ENCODE measurements at places on chromosomes 6 and 20.

DNA sequence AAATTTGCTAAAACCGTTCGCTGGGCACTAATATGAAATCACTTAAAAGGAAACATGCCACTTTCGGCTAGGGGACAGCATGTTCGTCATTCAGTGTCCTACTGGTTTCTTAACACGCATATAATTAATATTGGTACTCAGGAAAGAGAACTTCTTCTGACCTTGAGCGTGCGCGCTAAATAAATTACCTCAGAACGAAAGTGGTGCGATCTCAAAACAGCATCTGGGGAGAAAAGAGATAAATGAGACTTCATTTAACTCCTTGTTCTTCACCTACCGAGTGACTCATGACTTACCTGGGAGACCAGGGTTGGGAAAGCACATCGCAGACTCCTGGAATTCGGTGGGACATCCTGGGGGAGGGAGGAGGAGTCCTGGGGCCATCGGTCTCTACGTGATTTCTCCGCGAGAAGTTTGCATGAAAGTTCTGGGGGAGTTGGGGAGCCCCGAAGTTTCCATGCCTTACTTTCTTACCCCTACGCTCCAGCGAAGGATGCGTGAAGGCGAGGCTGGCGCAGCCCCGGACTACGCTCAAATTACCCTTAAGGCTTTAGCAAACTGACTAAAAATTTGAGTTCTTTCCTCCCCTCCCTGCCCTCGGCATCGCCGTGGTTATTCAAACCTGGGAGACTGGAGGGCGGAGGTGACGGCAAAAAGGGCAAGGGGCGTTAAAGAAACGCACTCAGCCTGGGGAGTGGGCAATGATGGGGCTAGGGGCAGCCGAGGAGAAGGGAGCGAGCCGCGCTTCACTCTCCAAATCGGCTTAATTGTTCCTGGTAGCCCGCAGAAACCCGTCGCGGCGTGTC is 1.1 kb upstream of the BEND6 start:
- no peak for DNase-seq

GRCh38 chr20:43844778-43845614 is 69.7 kb upstream of the TOX2 start:
- no peak for DNase-seq

DNA sequence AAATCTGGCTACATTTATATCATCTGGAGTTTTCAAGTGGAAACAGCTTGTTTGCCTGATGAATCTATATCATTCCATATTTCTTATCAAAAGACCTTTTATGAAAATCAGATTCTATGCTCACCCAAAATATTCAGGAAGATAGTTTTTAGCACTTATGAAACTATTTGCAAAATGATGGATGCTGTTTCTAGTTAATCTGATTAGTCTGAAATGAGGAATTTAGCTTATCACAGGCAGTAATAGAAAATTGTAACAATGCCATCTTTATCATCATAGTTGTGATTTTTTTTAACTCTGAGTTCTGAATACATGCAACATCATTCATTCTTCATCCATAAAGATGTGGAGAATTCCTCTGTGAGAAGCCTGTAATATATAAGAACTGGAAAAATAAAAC is 229.7 kb downstream of the PLCB1 start:
- DNase-seq: no peak

DNA sequence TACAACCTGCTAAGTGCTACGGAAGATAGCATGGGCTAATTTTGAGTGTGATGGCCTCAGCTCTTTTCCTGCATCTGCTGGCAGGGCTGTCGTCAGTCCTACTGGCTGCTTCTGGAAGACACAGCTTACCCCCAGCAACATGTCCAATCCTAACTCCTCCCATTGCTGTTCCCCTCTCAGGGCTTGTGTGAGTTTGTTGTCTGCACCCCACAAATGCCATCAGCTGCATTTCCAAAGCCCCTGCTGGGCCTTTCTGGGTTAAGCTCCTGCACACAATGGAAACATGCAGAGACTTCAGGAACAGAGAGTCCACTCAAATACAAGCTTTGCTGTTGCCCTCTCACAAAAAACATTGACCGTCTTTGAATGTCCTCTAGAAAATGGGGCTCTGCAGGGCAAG is 84.7 kb downstream of the RNF182 start:
- no peak for DNase-seq

DNA sequence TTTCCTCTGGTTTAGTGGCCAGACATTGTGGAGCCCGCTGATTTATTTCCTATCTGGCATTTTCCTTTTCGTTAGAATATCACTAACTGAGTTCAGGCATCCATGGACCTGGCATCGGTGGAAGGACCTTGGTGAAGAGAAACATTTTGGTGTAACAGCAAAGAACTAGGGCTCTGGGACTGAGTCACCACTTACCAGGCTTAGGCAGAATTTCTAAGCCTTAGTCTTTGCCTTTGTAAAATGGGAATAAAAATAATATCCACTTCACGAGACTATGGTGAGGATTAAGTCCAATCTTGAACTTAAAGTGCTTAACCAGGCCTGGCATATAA is 42.0 kb upstream of the ENPP1 start:
- no peak for DNase-seq

DNA sequence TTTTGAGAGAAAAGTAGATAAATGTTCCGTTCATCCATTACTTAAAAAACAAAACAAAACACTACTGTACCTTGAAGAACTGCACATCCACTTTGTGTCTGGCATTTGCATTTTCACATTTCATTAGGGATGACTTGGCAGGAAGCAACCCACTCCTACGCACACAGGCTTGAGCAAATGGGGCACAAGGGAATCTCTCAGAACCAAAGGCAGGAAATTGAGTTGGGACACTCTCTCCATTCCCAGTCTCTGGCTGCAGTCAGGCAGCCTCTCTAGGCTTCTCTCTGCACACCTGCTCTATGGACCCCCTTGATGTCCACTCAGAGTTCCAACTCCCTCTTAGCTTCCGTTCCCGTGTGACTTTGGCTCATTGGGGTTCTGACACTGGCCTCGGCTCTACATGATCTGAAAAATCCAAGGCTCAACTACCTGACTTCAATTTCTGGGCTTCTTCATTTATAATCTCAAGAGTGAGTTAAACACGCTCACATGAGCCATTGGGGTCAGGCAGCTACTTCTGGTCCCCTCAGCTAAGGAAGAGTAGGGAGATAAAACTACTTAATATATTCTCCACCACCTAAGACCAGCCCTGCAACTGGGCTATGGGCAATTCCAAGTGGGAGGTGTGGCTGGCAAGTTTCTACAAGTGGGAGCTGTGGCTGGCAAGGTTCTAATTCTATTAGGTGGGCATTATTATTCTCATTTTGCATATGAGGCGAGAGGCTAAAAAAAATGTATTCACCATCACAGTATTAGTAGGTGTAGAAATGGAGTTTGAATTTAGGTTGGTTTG is 251.9 kb downstream of the SOD2 start:
- DNase-seq: no peak

DNA sequence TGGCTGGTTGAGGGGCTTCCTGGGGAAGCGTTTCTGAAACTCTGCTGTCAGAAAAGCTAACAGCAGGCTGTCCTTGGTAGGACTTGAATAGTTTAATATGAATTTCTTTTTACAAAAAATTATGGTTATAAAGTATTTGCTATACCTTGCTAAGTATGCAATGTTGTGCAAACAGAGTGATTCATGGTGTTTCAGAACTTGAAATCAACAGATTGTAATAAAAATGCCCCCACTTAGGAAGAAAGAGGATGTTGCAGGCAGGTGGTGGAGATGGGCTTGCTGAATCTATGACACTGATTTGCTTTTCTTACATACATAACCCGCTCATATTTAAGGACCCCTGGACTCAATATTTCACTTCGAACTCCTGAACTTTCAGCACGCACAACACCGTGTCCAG is 211.6 kb downstream of the THBS2 start:
- DNase-seq: no peak

GRCh38 chr6:66376001-66376400 is 669.0 kb upstream of the EYS start:
- no peak for DNase-seq

DNA sequence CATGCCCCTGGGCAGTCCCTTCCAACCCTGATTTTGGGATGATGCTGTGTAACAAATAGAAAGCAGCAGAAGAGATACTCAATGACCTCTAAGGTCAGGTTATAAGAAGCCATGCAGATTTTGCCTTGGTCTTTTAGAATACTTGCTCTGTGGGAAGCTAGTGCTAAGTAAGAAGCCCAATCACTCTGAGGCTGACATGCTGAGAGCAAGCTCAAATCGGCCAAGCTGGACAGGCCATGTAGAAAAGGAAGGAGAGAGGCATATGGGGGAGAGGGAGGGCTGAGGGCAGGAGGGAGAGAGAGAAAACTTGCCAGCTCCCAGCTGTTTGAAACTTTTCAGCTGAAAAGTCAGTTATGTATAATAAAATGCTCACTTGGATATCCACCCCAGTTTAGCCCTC is 1021.6 kb upstream of the MAP3K7 start:
- DNase-seq: no peak

GRCh38 chr20:64010711-64011237 is 25.2 kb upstream of the C20orf204 start:
- no peak for DNase-seq
